ENCODE measurements at places on chromosomes 7 and 10.

DNA sequence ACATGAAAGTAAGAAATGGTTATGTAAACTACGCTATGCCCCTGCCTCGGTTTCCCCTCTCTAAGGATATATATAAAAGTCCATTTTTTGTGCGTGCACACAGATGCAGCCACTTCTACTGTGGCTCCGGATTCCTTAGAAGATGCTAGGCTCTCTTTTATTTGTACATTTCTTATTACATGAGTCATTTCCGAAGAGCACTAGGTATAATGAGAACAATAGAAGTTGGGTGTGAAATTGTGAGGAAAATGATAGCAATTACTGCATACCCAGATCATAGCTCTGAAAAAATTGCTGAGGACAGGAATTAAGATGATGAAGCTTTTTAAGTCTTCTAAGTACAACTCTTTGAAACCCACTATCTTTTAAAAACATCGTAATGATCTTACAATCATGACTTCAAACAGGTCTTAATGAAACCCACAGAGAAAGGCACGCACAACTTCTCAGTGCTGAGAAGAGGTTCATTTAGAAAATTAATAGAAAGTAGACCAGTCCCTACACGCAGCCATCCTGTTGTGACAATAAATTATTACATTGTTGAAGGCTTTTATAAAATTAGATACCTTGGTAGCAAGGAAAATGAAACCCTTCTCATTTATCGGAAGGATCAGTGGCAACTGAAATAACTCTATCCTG is 96.2 kb upstream of the FGFR2 start:
- DNase-seq: no peak

DNA sequence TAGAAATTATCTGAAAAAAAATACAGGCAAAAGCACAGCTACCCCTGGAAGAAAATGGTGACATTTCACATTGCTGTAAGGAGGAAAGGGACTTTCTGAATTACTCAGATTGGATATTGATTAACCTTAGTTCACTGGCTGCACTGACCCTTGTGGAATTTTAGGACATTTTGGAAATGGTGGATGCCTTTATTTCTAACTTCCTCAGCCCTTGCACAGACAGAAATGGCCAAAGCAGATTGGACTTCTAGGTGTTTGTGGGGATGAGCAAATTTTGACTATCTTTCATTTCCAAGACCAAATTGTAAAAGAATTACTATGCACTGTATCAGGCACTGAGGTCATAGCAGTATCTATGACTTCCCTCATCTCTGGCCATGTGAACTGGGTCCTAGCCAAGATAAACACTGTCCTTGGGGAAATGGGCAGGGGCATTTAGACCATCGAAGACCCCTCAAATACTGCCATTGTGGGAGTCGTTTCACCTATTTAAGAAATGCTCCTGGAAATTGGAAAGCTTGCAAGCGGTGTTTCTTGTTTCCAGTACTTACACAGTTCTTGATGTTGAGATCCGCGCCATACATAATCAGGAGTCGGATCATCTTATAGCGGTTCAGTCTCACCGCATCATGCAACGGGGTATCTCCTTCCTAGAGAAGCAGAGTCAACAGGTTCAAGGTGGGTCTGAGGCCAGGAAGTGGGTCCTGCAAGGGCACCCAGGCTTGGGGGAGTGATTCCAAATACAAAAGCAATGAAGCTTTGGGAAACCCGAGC is 5.7 kb downstream of the ANKRD1 start:
- no peak for DNase-seq

- DNase-seq: no peak
Measured at GRCh38 chr7:41885078-41885477, 182.2 kb upstream of the INHBA start.

DNA sequence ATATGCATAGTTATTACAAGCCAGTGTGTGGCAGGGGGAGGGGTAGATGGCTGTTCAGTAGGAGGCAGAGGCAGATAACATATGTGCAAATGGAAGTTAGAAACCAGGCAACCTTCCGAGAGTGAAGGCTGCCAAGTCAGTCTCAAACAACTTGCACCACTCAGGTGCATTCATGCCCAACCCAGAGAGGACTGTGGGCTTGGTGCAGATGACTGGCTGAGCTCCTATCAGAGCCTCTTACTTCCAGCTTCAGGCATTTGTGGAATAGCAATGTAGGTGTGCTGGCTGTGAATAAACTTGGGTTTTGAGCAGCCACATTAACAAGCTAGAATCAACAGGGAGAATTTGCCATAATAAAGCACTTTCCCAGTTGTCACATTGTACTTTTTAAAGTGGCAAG is 789.8 kb downstream of the PHTF2 start:
- no peak for DNase-seq

DNA sequence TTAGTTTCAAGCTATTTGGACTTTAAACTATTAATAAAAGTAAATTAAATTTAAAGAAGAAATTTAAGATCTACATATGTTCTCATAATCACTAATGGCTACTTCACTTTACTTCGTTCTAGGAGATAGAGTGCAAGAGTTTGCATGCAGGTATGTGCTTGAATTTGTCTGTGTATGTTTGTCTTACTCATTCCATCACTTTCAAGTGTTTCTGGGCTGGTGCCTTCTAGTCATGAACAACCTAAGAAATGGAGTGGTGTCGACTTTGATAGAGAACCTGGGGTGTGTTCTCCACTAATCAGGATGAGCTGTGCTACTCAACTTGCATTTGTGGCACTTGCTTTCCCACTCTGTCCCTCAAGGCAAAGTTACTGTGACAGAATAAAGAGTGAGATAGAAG is 169.9 kb downstream of the KCND2 start:
- DNase-seq: no peak

DNA sequence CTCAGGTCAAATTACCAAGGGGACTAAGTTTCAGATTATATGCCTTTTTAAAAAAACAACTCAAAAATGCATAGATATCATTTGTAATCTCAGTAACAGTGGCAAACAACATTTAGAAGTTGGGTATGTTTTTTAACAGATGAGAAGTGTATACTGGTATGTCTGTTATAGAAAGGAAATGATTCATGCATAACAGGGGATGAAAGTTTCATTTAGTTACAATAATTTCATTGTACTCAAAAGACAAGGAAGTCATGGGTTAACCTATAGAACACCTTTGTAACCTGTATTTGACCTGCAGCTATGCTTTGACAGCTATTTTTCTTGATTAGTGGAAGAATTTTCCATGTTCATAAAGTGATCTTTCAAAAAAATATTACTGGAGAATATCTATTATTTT is 35.4 kb upstream of the FAM133B start:
- DNase-seq: no peak

GRCh38 chr10:100529475-100530298 is at the start of gene NDUFB8:
NDUFB8 (minus strand) TSS chr10:100529871; CDS start chr10:100529851, 20 bp downstream.
- DNase-seq: peak; percentile 85

DNA sequence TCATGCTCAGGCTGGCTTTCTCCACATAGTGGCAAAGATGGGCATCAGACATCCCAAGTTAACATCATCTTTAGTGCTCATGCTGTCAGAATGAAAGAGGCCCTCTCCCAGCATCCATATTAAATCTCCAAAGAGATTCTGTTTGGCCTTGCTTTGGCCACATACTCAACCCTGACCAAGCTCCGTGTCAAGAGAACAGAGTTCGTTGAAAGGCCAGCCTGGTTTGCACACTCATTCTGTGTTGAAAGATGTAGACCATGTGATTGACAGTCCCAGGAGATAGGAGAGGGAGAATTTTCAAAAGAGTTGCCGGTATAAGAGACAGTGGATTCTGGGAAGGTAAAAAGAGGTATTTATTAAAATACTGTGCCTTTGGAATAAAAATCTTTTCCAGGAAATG is 19.7 kb downstream of the MET start:
- DNase-seq: no peak

DNA sequence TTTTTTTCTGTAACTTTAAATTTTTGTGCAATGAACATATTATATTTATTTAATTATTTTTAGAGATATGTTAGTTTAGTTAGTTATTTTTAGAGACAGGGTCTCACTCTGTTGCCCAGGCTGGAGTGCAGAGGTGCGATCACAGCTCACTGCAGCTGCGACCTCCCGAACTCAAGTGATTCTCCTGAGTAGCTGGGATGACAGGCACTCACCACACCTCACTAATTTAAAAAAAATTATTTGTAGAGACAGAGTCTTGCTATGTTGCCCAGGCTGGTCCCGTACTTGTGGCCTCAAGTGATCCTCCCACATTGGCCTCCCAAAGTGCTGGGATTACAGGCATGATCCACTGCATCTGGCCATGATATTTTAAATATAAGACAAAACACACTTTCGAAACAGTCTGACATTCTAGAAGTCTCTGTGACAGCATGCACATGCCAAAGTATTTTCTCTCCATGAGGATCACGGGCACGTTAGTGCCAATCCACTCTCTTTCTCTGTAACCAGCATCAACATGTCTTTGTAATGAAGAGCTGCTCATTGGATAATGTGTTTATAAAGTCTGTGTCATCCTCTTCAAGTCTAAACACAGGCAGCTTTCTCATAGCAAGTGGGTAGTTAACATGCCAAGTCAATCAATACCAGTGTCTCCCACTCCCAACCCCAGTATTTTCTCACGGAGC is 137.4 kb downstream of the GLI3 start:
- no peak for DNase-seq

- no peak for DNase-seq
Measured at GRCh38 chr7:82694022-82694421, 250.4 kb upstream of the CACNA2D1 start.

DNA sequence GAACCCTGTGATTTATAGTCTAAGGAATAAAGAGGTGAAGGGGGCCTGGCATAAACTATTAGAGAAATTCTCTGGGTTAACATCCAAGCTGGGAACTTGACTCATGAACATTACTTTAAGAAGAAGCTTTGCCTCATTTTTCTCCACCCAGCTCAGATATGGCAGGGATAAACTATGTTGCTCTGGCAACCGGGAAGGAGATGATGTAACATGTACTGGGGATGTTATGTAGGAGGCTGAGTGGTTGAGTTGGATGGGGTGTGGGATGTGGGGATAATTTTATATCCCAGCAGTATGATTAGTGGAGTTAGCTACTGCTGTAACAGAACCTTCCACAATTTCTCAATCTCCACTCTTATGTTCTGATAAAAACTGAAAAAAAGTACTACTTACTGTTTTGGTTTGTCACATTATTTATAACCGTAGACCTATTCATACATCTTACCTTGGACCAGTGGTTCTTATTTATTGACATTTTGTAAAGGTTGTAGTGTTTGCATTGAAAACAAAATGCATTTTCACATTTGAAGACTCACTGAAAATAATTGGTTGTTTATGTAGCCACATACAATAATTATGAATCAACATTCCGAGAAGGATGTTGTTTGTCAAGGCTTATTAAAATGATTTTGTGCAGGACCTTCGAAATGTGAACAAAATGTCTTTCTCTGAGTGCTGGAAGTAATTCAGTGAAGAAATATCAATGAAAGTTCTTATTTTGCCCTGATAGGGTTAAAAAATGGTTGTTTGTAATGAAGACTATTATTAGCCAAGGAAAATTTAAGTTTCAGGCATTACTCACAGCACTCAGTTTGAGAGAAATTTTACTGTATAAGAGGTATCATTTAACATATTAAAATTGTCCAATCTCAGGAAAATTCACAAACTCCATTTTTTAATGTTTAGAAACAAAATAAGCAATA is 1.3 kb downstream of the OR2F2 start:
- DNase-seq: no peak

- no peak for DNase-seq
Measured at GRCh38 chr7:129489491-129489890, 12.8 kb upstream of the SMKR1 start.

- no peak for DNase-seq
Measured at GRCh38 chr7:1572111-1572822, 2.4 kb upstream of the PSMG3 start.

DNA sequence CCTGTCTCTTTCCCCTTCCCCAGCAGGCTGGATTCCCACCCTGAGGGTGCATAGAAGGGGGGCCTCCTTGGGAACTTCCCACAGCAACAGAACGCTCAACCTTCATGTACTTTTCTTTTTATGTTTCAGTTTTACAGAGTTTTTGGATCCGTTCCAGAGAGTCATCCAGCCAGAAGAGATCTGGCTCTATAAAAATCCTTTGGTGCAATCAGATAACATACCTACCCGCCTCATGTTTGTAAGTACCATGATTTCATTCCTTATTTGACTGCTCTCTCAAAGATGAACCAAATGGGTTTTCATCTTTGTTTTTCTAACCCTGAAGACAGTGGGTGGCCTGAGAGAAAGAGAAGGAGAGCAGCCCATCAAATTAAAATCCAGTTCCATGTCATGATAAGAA is 46.7 kb downstream of the PLPP4 start:
- DNase-seq: no peak

DNA sequence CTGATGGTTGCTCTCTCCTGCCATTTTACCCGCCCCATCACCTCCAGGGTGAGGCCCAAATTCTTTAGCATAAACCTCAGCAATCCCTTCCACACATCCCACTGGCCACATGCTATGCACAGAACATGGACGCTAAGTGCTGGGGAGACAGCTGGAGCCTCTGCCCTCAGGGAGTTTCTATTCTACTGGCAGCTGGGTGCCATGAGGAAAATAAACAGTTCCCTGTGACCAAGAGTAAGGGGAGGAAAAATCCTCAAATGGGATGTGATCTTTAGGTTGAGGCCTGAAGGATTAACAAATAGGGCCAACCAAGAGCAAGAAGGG is 1.2 kb downstream of the PARP12 start:
- no peak for DNase-seq

GRCh38 chr7:37526623-37527022 is 78.0 kb upstream of the ELMO1 start:
- no peak for DNase-seq

DNA sequence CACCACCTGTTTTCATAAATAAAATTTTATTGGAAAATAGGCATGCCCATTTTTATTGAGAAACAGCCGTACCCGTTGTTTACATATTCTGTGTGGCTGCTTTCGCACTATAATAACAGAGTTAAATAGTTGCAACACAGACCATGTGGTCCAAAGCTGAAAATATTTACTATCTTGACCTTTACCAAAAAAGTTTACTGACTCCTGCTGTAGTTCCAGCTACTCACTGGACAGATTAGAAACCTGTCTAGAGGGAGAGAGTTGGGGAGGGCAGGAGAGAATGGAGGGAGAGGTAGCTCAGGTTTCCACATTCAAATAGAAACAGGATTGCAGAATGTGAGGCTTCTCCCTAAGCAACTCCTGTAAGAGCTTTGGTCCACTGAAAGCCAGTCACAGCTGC is 55.1 kb upstream of the GLCCI1 start:
- DNase-seq: no peak

- DNase-seq: no peak
Measured at GRCh38 chr10:10613656-10614244, 403.9 kb upstream of the CELF2 start.

- DNase-seq: no peak
Measured at GRCh38 chr7:42617806-42618457, 293.9 kb downstream of the C7orf25 start.

- DNase-seq: no peak
Measured at GRCh38 chr7:116702046-116702785, 30.2 kb downstream of the MET start.

DNA sequence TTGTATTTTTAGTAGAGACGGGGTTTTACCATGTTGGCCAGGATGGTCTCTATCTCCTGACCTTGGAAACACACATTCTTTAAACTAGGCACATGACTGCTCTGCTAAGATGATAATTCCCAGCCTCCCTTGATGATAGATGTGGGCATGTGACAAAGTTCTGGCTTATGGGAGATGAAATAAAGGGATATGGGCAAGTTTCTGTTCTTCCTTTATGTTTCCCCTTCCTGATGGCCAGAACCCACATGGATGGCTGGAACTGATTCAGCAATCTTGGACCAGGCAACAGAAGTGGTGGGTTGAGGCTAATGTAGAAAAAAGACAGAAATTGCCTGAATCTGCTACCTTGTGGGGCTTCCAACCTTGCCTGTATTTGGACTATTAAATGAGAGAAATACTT is 60.7 kb upstream of the NRP1 start:
- DNase-seq: no peak

GRCh38 chr7:127588019-127588696 is at the start of gene ARF5:
ARF5 (plus strand) TSS chr7:127588411; CDS start chr7:127588499, 88 bp downstream.
- peak; percentile 85 for DNase-seq

Measured in T-helper 2 cell treated with Interferon-gamma antibody and Interleukin-4, amounts not matched to agents 5 μg/mL and 100 μg/mL, for 36 hours (primary cell).